Astrocyte of the hippocampus (primary cell): ENCODE measurements at places on chromosomes 13 and 19.

DNA sequence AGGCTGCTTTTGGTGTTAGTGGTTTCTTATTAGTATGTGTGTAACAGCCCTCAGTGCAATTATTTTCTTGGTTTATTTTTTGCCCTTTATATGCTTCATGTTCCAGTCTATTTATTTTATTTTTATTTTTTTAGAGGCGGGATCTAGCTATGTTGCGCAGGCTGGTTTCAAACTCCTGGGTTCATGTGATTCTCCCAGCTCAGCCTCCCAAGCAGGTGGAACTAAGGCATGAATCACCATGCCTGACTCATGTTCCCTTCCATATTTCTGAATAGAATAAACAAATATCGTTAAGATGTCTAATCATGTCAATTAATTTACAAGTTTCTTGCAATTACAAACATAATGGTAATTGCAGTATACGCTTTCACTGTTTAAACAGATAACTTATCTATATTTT lies 11.7 kb downstream of the SKA3 start:
- DNase-seq: no peak

DNA sequence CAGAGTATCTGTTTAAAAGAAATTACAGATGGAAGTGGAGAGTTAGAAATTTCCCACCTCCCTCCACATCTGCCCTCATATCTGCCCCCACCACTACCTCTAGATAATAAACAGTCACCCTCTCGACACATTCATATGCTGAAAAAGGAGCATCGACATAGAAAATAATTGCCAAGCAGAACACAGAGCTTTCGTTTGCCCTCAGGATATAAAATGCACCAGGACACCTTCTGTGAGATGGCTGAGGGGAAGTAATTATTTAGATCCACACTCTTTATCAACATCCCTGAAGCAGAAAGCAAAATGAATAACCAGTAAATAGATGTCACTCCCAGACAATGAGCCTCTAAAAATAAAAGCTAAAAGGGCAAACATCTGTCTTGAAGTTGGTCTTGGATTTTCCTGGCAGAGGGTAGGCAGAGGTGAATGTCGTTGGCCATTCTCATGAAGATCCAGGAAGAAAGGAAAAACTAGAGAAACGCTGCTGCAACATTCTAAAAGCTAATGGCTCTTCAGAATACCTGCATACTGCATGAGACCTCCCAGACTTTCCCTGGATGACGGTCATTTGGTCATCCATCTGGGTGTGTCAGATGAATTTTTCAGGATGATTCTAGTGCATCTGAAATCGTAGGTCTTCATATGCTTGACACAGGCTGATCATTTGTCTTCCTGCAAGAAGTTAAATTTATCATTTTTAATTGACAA lies 527.5 kb downstream of the RFC3 start:
- DNase-seq: no peak

- no peak for DNase-seq
Observed at GRCh38 chr19:38840583-38840968, 9.0 kb upstream of the ECH1 start.

DNA sequence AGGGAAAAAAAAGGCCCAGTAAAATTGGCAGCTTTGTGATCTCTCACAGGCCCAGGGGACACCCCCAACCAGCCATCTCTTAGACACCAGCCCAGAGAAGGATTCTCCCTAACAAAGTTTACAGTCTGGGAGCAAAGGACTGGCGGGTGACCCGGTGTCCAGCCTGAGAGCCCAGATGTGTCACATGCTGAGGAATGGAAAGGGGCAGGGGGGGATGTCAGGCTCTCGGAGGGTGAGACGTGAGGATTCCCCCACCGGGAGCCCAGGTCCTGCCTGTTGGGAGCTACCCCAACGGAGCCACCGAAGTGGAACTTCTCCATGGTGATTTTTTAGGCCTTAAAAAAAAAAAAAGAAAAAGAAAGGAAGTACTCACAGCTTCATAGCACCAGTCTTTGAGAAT lies 4.8 kb upstream of the CTXN1 start:
- no peak for DNase-seq

GRCh38 chr13:112837371-112838037 lies 131.5 kb upstream of the MCF2L start:
- DNase-seq: no peak

GRCh38 chr19:1233115-1233667 lies 4.6 kb downstream of the CBARP start:
- no peak for DNase-seq

GRCh38 chr13:102395174-102395573 lies 6.7 kb downstream of the FGF14 start:
- DNase-seq: no peak

GRCh38 chr13:47548294-47548840 lies 452.7 kb downstream of the SUCLA2 start:
- no peak for DNase-seq

DNA sequence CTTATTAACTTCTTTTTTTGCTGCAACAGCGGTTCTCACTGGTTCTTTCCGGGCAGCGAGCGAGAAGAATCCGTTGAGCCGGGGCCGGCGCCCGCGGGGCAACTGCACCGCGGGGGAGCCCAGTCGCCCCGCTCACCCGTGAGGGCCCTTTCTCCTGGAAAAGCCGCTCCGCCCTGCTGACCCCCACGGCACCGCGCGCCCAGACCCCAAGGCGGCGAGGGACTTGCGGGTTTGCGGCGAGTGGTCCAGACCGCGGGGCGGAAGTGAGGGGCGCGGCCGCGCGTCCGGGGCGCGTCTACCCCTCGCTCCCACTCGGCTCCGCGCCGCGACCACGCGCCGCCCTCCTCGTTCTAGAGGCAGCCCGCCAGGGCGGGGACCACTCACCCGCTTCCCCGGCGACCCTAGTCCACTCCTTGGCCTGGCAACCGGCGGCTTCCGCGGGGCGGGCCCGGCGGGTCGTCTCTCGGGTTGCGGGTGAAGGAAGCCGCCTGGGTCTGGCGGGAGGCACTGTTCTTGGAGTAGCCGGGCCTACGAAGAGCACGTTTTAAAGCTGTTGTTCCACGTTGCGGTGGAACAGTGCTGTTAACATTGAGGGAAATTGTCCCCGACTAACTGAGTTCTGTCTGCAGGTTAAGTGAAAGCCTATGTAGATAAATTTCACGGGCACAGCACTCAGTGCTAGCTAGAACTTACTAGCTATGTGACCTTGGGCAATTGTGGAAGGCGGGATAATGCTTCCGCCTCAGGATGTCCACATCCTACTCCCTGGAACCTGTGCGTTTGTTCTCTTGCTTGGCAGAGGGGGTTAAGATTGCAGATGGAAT lies at the start of gene NEK3:
Gene NEK3, minus strand, starts transcription at position 439 of the 824 bp plus-strand sequence. CDS start 3,406 bp downstream, outside the sequence.
- peak; percentile 86 for DNase-seq

- no peak for DNase-seq
Observed at GRCh38 chr13:74251778-74252519, 117.7 kb upstream of the KLF12 start.

DNA sequence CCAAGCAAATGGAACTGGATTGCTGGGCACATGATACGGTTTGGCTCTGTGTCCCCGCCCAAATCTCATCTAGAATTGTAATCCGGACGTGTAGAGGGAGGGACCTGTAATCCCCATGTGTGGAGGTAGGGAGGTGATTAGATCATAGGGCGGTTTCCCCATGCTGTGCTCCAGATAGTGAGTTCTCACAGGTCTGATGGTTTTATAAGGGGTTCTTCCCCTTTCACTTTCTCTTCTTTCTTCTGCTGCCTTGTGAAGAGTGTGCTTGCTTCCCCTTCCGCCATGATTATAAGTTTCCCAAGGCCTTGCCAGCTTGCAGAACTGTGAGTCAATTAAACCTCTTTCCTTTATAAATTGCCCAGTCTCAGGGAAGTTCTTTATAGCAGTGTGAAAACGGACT lies 32.6 kb upstream of the MTIF3 start:
- DNase-seq: no peak

DNA sequence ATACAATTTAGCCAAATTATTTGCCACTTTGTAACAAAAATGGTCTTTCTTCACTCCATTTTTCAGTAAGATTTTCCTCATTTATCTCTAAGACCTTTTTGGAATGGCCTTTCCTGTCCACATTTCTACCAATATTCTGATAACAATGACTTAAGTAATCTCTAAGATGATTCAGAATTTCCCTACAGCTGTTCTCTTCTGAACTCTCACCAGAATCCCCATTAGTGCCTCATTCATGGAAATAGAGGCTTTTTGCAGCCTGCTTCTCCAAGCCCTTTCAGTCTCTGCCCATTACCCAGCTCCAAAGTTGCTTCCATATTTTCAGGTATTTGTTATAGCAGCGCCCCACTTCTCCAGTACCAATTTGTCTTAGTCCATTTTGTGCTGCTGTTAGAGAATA lies 867.0 kb downstream of the GPC5 start:
- no peak for DNase-seq

DNA sequence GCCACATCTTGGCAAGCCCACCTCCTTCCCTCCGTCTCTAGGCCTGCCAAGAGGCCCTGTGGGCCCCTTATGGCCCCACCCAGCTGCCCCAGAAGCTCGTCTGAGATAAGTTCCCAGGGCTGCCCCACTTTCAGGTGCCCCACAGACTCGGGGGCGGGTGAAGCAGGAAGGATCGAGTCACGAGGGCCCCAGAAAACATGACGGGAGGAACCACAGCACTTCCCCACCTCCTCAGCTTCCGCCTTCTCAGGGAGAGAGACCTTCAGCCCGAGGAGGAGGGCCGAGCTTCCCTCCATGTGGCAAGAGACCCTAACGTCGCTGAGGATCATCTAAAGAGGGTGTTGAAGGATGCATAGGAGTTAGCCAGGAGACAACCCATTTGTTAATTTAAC lies 4.5 kb upstream of the IL12RB1 start:
- DNase-seq: no peak

- DNase-seq: peak; percentile 97
Observed at GRCh38 chr19:8526345-8527091, 12.6 kb upstream of the ZNF414 start.

- peak; percentile 68 for DNase-seq
Observed at GRCh38 chr13:36717966-36718545, 44.2 kb downstream of the SERTM1 start.

- no peak for DNase-seq
Observed at GRCh38 chr13:22073718-22074117, 402.8 kb downstream of the FGF9 start.

GRCh38 chr19:30202060-30202600 lies 170.1 kb upstream of the ZNF536 start:
- DNase-seq: no peak

DNA sequence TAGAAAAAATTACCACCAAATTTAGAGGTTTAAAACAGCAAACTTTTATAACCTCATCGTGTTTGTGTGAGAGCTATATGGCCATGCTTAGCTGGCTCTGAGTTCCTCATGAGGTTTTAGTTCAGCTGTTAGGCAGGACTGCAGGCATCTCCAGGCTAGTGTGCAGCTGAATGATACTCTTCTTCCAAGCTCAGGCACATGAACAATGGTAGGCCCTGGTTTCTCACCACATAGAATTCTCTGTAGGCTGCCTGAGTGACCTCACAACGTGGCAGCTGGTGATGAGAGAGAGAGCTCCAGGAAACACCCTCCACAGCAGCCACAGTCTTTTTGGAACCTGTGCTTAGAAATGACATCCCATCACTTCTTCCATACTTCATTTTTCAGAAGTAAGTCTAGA lies 540.6 kb upstream of the MIR17HG start:
- no peak for DNase-seq

DNA sequence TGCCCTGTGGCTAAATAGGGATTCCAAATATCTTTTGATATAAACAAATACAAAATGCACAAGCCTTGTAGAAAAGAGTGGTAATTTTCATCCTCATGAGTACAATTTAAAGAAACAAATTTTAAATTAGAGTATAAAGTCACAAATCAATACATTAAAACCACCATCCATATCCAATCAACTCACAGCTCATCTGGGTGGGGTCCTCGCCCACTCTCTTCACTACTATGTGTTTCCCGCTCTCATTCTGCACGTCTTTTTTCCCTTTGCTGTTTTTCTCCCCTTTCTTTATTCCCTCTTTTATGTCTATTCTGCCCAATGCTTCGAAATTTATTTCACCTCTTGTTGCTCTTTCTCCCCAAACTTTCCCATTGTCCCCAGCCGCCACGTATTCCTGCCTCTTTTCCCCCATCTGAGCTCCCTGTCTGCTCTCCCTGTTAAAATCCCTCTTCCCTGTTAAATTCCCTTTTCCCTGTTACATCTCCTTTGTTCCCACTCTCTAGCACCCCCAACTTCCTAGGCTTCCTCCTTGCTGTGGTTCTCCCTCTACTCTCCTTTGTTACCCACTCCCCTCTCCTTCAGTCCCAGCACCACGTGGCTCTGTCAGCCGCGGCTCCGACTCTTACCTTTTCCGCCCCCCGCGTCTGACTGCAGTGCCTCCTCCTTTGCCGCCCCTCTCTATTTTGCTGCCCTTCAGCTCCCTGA lies 1.3 kb downstream of the ZNF616 start:
- DNase-seq: peak; percentile 60

- DNase-seq: peak; percentile 36
Observed at GRCh38 chr19:38792250-38793111, 3.5 kb downstream of the LGALS7B start.

- DNase-seq: no peak
Observed at GRCh38 chr19:4533835-4534424, 1.1 kb downstream of the PLIN5 start.

GRCh38 chr13:51440381-51440780 lies 12.5 kb downstream of the INTS6 start:
- no peak for DNase-seq

DNA sequence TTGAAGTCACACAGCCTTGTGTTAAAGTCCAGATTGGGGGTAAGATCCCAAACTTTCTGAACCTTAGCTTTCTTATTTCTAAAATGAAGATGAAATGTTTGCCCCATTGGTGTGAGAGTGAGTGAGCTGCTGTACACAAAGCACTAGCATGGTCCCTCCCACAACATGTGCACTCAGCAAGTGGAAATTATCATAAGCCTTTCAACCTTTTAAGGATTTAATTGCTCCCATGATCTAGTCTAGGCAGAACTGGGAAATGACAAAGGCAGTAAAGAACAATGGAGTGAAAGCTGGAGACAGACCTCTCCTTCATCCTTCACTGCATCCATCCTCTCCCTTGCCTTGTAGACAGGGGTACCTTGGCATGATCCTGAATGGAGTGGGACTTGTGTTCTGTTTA lies 76.0 kb upstream of the GPR12 start:
- DNase-seq: no peak

DNA sequence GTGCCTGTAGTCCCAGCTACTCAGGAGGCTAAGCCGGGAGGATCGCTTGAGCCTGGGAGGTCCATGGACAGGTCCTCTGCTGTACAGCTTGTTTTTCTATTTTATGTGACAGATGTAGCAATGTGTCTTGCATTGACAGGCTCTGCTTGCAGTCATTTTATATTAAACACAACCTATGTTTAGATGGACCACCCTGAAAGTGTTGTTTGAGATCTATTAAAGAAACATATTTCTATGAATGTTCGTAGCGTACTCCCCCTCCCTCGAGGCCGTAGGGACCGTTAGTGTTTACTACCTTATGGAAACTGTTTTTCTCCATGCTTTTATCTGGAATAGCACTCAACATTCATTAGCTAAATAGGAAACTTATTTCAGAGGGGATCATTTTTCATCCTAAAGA lies 64.9 kb upstream of the RNF113B start:
- DNase-seq: no peak

DNA sequence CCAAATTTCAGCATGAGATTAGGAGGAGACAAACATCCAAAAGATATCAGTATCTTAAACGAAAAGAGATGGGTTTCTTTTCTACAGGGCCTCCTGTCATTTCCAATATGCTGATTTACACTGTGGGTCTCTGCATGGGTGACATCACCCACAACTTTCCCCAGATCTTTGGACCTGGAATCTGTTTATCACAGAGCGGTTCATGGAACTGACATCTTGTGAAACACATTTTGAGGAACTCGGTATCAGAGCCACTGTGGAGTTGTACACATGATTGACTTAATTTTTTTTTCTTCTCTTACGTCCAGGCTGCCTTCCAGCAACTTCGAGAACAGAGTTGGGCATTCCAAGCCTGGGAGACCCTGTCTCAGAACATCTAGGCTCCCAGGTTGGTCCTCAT lies 80.2 kb upstream of the SERP2 start:
- no peak for DNase-seq

- DNase-seq: peak; percentile 23
Observed at GRCh38 chr19:5125797-5126497, 157.0 kb downstream of the KDM4B start.
